HCT116 (cell line): ENCODE measurements at places on chromosomes 5 and 9.

DNA sequence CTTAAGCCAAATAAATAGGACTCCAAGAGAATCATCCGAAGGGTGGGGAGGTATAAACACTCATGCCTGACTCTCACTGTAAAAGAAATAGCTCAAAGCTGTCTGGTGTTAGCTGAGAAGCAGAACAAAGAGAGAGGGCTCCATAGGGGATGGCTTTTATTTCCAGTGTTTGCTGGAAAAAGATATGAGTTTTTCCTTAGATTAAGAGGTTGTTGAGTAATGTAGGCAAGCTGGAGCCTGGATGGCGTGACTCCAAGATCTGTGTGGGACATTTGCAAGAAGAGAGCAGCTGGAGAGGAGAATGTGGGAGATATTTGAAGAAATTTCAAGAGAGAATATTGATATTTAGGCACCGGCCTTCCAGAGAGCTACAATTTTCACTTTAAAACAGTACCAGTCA is 793.7 kb upstream of the RGMB start:
- H3K4me3 ChIP-seq, result no peak overlapping the region
- no peak overlapping the region for H3K27ac ChIP-seq
- no peaks in the 10 kb centered on the region for H3K36me3 ChIP-seq
- H3K27me3 ChIP-seq, result no peaks in the 10 kb centered on the region
- no peaks in the 10 kb centered on the region for H3K4me1 ChIP-seq

- H3K27ac ChIP-seq, result no peak overlapping the region
- H3K36me3 ChIP-seq, result no peaks in the 10 kb centered on the region
- no peaks in the 10 kb centered on the region for H3K27me3 ChIP-seq
- H3K4me3 ChIP-seq, result no peak overlapping the region
- no peak for DNase-seq
- H3K4me1 ChIP-seq, result peaks cover 17% of the 10 kb centered on the region
Measured at GRCh38 chr5:140159014-140159927, 15.7 kb upstream of the CYSTM1 start.

DNA sequence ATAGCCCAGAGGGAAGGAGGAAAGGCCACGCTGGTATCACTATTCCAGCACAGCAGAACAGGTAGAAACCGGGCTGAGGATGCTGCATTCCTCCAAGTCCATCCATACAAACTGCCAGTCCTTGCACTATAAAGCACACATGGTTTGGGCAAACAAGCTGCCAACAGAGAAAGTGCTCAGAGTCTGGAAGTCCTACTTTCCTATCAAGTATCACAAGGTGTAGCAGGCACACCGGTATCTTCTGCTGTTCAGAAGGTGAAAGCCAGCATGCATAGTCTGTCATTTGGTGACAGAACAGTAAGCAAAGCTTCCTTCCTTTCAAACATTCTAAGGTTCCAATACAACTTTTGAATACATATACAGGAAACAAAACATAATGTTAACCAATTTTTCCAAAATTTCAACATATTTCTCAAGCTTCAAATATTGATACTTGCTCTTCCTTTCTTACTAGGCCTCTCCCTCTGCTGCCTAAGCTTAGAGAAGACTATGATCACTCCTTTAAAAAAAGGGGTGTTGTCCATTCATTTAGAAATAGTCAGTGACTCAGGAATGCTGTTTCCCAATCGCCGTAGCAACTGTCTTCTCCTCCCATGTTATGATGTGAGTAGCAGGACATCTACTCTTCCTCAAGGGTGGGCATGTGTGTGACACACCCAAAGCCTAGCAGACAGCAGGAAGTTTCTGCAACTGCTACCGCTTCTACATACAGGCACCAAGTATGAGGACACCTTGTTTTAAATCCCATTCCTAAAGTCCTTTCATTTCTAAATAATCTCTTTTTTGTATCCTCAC is 14.7 kb downstream of the DIAPH1 start:
- H3K36me3 ChIP-seq, result no peaks in the 10 kb centered on the region
- DNase-seq, result peak; percentile 70
- no peak overlapping the region for H3K27ac ChIP-seq
- H3K27me3 ChIP-seq, result no peaks in the 10 kb centered on the region
- no peak overlapping the region for H3K4me3 ChIP-seq

DNA sequence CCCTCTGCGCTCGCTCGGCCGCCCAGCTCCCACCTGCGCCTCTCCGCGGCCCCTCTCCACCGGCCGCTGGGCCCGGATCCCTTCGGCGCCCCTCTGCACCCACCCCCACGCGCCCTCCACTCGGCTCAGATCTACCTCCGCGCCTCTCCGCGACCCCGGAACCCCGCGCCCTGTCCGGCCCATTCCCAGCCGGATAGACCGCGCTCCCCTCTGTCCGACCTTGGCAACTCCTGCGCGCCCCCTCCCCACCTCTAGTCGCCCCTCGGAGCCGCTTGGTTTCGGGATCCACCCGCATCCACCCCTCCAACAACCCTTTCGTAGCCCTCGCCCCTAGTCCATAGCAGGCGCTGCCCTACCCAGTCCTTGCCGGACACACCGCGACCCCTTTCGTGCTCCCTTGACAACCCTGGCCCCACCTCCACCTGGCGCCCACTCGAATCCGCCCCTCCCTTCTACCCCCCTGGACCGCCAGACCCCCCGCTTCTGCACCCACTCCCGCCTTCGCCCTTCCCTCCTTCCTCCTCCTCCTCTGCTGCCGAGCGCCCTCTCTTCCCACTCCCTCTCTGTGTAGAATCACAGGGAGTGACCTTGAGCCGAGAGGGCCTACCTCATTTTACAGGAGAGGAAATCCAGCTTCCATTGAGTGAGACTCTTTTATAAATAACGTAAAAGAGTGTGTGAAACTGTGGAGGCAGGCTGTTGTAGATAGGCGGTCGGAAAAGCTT is 525 bp upstream of the AK3 start:
- peak overlapping the region; percentile 65 for H3K4me3 ChIP-seq
- H3K27me3 ChIP-seq, result no peaks in the 10 kb centered on the region
- no peaks in the 10 kb centered on the region for H3K36me3 ChIP-seq
- H3K4me1 ChIP-seq, result peaks cover 27% of the 10 kb centered on the region
- DNase-seq, result no peak

GRCh38 chr5:147750065-147750464 is 32.5 kb downstream of the JAKMIP2 start:
- H3K27ac ChIP-seq, result no peak overlapping the region
- no peak overlapping the region for H3K4me3 ChIP-seq
- DNase-seq, result no peak
- peaks cover 9% of the 10 kb centered on the region; the same call in 1 of the 2 replicates for H3K27me3 ChIP-seq
- H3K36me3 ChIP-seq, result no peaks in the 10 kb centered on the region

DNA sequence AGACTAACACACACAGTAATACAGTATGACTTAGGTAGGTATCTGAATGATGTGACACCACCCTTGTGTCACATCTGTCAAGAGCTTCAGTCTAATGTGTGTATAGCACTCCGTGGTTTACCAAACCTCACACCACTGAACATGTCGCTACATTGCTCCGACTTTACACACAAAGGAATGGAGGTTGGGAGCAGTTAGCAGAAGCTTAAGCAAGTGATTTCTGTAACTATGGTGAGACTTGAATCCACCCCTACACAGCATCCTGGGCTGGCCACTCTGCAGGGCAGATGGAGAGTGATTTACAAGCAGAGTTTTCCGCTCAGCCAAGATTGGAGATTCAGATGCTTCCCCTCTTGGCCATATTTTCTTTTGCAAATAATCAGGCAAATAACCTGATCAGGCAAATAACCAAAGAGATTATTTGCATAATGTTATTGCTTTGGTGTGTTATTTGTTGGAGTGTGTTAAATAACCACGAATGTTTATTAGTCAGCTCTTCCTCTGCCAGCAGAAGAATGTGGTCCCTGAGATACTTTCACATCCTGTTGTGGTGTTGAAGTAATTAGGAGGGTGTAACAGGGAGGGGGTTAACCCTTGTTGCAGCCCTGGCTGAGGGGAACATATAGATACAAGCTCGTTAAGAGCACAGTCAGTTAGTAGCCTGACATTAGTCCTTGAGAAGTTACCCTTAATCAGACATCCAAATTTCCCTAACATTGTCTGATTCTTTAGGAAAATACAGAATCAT is 92.8 kb downstream of the SNX18 start:
- no peak overlapping the region for H3K4me3 ChIP-seq
- H3K27me3 ChIP-seq, result no peaks in the 10 kb centered on the region
- no peak for DNase-seq
- H3K4me1 ChIP-seq, result no peaks in the 10 kb centered on the region
- no peaks in the 10 kb centered on the region for H3K36me3 ChIP-seq

DNA sequence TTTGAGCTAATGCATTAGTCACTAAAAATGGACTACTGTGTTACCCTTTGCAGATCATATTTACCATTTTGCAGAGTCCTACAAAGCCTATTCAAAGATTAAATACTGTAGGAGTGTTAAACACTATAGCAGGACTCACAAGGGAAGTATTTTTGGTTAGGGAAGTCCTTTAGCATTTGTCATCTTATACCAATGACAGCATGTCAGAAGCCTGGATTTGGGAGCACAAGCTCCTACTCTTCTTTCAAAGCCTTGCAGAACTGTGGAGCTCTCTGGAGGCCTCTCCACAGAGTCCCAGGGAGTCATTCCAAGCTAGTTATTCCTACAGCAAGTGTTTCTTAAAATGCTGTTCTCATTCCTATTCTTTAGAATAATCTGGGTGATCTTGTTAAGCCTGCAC is 288.8 kb downstream of the PIK3R1 start:
- H3K27ac ChIP-seq, result no peak overlapping the region
- no peaks in the 10 kb centered on the region for H3K36me3 ChIP-seq
- H3K4me1 ChIP-seq, result peaks cover 4% of the 10 kb centered on the region; the same call in 1 of the 2 replicates
- DNase-seq, result no peak
- H3K27me3 ChIP-seq, result no peaks in the 10 kb centered on the region

DNA sequence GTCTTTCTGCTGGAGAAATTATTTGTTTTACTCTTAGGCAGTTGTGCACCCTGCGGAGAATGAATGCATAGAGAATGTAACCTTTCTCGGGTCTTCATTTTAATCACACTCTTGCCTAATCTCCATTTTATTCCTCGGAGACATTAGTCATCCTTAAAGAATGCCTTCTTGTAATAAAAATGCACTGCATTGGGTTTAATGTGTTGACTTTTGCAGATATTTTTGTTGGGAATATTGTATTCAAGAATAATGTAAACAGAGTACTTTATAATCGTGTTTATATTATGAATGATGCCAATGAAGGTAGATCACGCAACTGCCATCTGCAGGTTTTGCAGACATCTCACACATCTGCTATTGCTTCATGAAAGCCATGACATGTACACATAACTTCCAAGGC is 1093.9 kb upstream of the CDH6 start:
- no peak for DNase-seq
- no peaks in the 10 kb centered on the region for H3K4me1 ChIP-seq
- H3K27me3 ChIP-seq, result no peaks in the 10 kb centered on the region
- H3K4me3 ChIP-seq, result no peak overlapping the region
- H3K36me3 ChIP-seq, result no peaks in the 10 kb centered on the region

DNA sequence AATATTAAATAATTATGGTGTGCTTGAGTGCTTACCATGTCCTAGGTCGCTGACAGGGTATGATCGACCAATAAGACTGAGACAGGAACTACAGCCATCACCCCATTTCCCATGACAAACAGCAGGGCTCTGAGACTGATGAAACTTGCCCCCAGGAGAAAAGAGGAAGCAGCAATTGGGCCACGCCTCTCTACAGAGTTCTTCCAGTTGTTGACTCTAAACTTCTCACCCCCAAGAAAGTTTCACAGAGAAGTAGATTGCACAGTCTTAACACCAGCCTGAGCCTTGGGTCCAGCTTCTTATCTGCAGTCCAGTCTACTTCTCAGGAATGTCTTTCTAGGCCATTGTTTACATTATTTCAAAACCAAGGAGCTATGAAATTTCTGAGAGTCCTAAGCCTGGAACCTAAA is 182.2 kb upstream of the ANKRD55 start:
- DNase-seq, result no peak
- no peaks in the 10 kb centered on the region for H3K27me3 ChIP-seq
- no peaks in the 10 kb centered on the region for H3K4me1 ChIP-seq
- H3K27ac ChIP-seq, result no peak overlapping the region
- H3K4me3 ChIP-seq, result no peak overlapping the region
- H3K36me3 ChIP-seq, result no peaks in the 10 kb centered on the region

GRCh38 chr5:96509721-96510350 is 76.8 kb upstream of the PCSK1 start:
- no peak for DNase-seq
- H3K27ac ChIP-seq, result no peak overlapping the region
- H3K36me3 ChIP-seq, result no peaks in the 10 kb centered on the region
- no peaks in the 10 kb centered on the region for H3K4me1 ChIP-seq

DNA sequence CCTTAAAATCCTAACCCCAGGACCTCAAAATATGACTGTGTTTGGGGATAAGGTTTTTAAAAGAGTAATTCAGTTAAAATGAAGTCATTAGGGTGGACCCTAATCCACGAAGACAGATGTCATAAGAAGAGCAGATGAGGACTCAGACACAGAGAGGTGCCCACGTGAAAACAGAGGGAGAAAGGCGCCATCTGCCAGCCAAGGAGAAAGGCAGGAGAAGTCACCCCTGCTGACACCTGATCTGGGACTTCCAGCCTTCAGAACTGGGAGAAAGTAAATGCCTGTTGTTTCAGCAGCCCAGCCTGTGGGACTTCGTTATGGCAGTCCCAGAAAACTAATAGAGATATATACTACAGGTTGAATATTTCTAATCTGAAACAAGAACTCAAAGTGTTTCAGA is 67.4 kb downstream of the ROR2 start:
- no peaks in the 10 kb centered on the region for H3K4me1 ChIP-seq
- DNase-seq, result no peak
- no peaks in the 10 kb centered on the region for H3K27me3 ChIP-seq
- H3K36me3 ChIP-seq, result no peaks in the 10 kb centered on the region

GRCh38 chr9:70510157-70510770 is 95.8 kb upstream of the KLF9 start:
- H3K36me3 ChIP-seq, result no peaks in the 10 kb centered on the region
- no peak overlapping the region for H3K27ac ChIP-seq
- H3K4me3 ChIP-seq, result no peak overlapping the region
- no peaks in the 10 kb centered on the region for H3K4me1 ChIP-seq

DNA sequence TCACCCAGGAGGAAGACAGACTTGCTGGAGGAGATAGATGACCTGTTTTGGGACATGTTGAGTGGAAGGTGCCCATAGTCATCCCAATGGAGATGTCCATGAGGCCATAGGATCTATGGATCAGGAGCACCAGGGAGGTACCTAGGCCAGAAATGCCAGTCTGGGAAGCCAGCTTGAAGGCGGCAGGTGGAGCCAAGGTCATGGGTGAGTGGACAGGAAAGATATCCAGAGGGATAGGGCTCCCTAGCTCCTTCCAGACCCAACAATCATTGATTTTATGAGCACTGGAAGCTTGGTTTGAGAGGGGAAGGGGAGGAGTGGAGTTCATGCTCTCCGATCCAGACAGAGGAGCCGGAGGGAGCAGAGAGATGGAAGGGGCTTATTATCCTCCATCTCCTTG is 252.6 kb downstream of the CDK5RAP2 start:
- no peaks in the 10 kb centered on the region for H3K4me1 ChIP-seq
- DNase-seq, result no peak
- no peaks in the 10 kb centered on the region for H3K36me3 ChIP-seq
- H3K27me3 ChIP-seq, result peaks cover 10% of the 10 kb centered on the region; the same call in 1 of the 2 replicates
- no peak overlapping the region for H3K4me3 ChIP-seq

- H3K27me3 ChIP-seq, result peaks cover 9% of the 10 kb centered on the region; the same call in 1 of the 2 replicates
- H3K4me3 ChIP-seq, result no peak overlapping the region
- H3K4me1 ChIP-seq, result no peaks in the 10 kb centered on the region
- H3K27ac ChIP-seq, result no peak overlapping the region
- no peaks in the 10 kb centered on the region for H3K36me3 ChIP-seq
Measured at GRCh38 chr5:6843821-6844220, 130.6 kb downstream of the TENT4A start.
